ENCODE measurements at places on chromosomes 6 and 20. TPM values are rescaled to one million over a fixed set of nuclear protein-coding genes. Genes with fewer than 3 reads are reported as not detected.

DNA sequence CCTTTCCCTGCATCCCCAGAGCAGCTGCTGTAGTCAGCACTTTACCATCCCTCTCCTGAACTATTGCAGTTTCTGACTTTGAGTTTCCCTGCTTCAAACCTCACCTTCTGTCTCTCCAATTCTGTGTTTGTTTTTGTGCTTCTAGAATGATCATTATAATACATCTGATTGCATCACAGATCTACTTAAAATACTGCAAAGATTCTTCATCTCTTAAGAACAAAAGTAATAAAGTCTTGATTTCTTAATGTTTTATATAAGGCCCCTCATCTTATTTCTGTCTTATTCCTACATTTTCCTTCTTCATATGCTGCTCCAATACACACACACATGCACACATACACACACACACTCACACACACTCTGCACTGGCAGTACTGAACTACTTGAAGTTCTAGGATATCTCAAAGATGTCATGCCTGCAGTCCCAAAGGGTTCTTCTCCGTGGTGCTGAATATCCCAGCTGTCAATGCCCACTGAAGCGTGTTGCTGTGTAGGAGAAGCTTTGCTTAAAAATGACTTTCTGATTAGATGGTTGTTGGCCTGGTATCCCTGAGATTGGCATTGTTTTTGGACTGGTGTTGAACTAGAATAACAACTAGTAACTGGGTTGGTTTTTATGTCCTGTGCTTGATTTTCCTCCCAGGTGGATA lies 97.2 kb downstream of the MAP3K4 start:
- DNase-seq = no peak

Gene FKBP1A
- 111 TPM for polyA plus RNA-seq

GRCh38 chr20:38680500-38681306 lies 43.6 kb upstream of the SLC32A1 start:
- peak; percentile 24 for DNase-seq

Gene PKIB
- polyA plus RNA-seq = 4.3 TPM

Gene PABPC1L
- polyA plus RNA-seq = 69.5 TPM

Gene CCN6
- not detected for polyA plus RNA-seq

- DNase-seq = no peak
Measured at GRCh38 chr6:140909625-140910024, 1223.1 kb upstream of the GJE1 start.

- no peak for DNase-seq
Measured at GRCh38 chr6:34239500-34239825, 2.8 kb downstream of the HMGA1 start.

GRCh38 chr20:61643656-61644377 lies 391.8 kb downstream of the CDH4 start:
- no peak for DNase-seq

DNA sequence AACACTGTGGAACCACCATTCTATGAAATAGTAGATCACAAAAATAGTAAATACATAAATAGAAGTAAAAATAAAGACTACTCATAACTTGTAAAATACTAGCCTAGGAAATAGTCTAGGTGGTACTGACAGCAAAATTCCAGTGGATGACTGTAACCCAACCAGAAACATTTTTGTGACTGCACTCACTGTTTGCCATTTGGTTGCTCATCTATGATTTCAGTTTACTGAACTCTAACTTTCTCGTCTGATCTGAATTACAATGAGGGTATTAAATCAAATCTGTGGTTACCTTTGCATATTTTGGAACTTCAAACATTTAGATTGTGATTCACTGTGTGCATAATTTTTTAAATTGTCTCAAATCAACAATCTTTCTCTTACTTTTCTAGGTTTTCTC lies 151.1 kb downstream of the KHDC1L start:
- DNase-seq = no peak

GRCh38 chr20:43748274-43748673 lies 21.5 kb upstream of the GTSF1L start:
- DNase-seq = no peak

DNA sequence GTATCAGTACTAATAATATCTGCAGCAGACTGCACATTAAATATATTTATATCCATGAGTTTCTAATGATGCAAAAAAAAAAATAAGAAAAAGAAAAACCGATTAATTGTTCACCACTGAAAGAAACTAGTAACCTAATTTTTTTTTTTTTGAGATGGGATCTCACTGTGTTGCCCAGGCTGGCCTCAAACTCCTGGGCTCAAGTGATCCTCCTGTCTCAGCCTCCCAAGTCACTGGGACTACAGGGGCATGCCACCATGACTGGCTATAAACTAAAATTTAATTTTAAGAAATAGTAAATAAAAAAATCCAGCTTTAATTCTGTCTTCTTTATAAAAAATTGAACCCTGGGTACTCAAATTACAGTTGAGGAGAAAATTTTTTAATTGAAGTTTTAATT lies 358.2 kb downstream of the QKI start:
- no peak for DNase-seq

DNA sequence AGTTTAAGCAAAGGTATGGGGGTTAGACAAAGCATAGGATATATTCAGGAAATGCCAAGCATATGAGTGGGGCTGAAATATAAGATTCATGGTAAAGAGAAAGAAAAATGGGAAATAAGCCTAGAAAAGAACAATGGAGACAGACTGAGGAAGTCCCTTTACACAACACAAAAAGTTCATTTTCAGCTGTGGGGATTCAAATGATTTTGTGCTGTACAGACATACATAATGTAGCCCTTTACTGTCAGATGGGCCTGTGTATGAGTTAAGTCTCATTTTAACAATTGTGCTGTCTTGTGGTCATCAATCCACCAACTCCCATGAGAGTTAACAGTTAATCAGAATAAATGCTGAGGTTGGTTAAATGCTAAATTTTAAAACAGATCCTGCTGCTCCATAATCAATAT lies 37.2 kb downstream of the REV3L start:
- DNase-seq = no peak

GRCh38 chr20:13855613-13856012 lies 70.8 kb downstream of the NDUFAF5 start:
- DNase-seq = no peak

- no peak for DNase-seq
Measured at GRCh38 chr6:36542041-36542440, 5.2 kb downstream of the STK38 start.

GRCh38 chr6:143561105-143561704 lies 49.7 kb upstream of the FUCA2 start:
- DNase-seq = no peak

DNA sequence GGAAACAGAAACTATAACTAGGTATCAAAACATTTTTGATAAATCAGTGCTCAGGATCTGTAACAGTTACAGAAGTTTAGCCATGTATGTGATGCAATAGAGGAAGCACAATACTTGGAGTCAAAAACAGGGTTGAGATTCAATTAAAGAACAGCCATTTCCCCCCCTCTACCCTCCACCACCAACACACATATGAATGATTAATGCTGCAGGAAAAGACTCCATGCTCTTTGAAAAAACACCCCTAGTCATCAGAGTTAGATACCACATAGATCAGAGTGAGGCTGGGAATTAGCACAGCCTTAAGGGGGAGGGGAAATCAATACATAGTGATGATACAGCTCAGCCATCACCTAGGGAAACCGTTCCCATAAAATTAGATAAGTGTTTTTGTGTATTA lies 108.9 kb upstream of the EMILIN3 start:
- no peak for DNase-seq

Gene SLC32A1
- 0.24 TPM for polyA plus RNA-seq

GRCh38 chr6:466564-466963 lies 75.0 kb downstream of the IRF4 start:
- no peak for DNase-seq

DNA sequence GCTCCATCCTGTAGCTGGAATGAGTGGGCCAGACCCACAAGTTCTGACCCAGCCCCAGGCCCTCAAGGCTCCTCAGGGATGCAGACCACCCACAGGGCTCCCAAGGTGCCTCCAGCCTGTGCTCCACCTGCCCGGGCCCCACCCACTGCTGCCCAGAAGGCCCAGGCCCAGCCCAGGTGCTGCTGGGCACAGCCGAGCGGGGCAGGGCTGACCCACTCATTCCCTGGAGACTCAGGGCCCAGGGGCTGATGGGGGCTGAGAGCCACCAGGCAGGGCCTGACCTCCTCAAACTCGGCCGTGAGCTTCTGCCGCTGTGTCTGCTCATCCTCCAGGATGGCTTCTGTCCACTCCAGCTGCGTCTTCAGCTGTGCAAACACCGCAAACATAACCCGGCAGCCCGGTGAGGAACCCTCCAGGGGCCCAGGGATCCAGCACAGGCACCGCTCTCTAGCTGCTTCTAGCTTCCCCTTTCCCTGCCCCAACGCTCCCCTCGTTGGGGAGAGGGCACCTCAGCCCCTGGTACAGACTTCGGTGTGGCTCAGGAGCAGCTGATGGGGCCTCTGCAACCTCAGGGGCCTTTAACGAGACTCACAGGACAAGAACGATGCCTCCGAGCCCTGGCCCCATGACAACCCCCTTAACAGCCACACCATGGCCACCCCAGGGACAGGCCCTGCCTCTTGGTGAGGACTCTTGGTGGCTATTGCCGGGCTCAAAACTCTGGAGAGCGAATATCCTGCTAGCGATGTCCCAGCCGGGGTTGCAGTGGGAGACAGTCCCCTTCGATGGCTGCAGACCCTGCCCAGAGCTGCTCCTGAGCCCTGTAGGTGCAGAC lies 46.0 kb downstream of the DSTN start:
- DNase-seq = no peak

GRCh38 chr6:112330879-112331265 lies 16.3 kb upstream of the RFPL4B start:
- no peak for DNase-seq

DNA sequence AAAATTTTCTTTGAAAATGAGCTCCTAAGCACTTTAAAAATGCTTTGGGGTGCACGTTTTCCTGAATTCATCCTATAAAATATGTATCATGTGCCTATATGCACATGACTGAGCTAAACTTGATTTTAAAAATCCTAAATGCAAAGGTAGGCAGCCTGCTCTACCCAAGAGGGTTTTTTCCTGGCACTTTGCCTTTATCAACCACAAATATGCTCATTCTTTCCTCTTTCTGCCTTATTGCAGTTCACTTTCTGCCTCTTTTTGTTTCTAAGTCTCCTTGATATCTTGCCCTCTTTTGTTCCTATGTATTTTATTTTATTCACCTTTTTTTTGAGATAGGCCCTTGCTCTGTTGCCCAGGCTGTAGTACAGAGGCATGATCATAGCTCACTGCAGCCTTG lies 229.3 kb downstream of the GRM1 start:
- DNase-seq = no peak

DNA sequence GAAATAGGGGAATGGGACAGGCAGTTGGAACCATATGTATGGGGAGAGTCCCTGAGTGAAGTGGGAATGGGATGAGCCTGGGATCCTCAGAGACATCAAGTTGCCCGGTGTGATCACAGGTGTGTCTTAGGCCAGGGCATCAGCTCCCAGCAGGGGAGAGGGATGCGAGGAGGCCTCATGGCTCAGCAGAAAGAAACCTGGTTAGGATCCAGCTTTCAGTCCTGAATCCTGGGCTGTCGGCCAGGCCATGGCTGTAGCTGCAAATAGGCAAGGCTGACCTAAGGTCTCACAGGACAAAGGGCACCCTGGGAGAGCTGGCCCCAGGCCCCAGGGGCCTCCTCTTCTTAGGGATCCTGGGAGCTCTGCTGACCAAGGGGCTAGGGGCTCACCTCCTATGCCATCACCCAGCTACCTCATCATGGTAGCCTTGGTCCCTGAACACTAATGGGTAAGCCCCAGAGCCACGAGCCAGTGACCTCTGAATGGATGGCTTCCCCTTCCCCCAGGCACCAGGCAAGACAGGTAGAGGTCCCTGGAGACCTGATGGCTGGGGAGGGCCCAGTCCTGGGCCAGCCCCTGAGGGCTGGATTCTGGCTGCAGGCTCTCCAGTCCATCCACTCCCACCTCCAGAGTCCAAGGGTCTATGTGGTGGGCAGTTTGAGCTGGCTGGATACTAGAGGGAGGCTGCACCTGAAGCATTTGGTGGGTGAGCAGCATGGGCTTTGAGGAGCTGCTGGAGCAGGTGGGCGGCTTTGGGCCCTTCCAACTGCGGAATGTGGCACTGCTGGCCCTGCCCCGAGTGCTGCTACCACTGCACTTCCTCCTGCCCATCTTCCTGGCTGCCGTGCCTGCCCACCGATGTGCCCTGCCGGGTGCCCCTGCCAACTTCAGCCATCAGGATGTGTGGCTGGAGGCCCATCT lies at the start of gene SLC22A7:
SLC22A7 (plus strand) TSS at position 617 of the 921 bp plus-strand sequence; CDS start at position 716, 99 bp downstream.
- peak; percentile 84 for DNase-seq

DNA sequence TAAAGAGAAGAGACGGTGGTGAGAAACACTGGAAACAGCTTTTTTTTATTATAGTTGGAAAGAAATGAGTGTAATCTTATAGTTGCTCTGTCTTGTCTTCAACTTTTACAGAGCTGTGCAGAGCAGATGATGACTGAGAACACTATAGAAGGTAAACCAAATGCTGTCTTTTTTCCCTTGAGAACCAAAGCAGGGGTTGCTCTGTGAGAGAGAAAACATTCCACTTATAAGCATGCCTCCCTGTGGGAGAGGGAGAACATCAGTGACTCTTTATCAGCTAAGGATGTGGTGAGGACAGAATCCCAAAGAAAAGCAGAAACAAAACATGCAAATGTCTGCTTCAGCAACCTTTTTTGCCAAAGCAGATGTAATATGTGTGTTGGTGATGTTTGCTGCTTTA lies 179.3 kb upstream of the HDDC2 start:
- DNase-seq = no peak

- DNase-seq = no peak
Measured at GRCh38 chr20:36599912-36600345, 5.7 kb upstream of the RAB5IF start.

GRCh38 chr6:13383328-13384163 lies 55.2 kb upstream of the TBC1D7 start:
- no peak for DNase-seq

GRCh38 chr20:7829031-7829430 lies 111.2 kb downstream of the HAO1 start:
- DNase-seq = no peak

DNA sequence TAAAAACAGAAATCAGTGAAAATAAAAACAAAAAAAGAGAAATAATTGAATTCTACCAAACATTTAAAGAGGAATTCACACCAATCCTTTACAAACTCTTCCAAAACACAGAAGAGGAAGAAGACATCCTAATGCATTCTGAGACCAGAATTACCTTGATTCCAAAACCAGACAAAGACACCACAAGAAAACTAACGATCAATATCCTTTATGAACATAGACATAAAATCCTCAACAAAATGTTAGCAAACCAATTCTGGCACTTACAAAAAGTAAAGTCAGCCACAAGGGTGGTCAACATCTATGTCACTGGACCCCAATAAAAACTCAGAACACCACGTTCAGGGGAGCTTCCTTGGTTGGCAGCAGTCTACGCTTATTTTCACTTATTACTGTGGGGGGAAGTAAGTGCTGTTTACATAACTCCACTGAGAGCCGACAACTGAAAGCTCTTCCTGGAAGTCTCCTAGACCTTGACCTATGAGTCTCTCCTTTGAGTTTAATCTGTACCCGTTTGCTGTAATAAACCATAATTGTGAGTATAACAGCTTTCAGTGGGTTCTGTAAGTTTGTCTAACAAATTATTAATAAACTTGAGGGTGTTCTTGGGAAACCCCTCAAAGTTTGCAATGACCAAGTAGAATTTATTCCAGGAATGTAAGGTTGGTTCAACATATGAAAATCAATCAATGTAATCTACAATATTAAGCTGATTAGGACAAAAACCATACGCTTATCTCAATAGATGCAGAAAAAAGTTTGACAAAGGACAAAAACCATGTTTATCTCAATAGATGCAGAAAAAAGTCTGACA lies 24.5 kb downstream of the GZF1 start:
- DNase-seq = no peak

Gene PAK5
- 2.4 TPM for polyA plus RNA-seq

Gene PDE10A
- 86.5 TPM for polyA plus RNA-seq
